Cerebellum (tissue), 4 donors: ENCODE measurements at places on chromosomes 1 and 21.

DNA sequence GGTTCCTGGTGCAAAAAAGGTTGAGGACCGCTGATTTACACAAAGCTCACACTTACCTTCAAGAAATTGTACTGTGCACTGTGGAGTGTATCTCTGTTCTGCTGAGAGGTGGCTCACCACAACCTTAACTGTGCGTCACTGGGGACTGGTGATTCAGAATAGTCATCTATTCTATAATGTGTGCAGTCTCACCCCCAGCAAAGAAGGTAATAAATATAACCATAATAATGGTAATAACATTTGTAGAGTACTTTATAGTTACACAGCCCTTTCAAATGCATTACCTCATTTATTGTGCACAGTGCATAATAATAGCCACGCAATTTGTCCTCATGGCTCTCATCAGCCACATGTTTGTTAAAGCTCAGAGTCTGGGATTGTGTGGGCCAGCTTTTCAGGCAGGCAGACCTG, 59.4 kb upstream of the DUSP10 start:
- DNase-seq: no peak

DNA sequence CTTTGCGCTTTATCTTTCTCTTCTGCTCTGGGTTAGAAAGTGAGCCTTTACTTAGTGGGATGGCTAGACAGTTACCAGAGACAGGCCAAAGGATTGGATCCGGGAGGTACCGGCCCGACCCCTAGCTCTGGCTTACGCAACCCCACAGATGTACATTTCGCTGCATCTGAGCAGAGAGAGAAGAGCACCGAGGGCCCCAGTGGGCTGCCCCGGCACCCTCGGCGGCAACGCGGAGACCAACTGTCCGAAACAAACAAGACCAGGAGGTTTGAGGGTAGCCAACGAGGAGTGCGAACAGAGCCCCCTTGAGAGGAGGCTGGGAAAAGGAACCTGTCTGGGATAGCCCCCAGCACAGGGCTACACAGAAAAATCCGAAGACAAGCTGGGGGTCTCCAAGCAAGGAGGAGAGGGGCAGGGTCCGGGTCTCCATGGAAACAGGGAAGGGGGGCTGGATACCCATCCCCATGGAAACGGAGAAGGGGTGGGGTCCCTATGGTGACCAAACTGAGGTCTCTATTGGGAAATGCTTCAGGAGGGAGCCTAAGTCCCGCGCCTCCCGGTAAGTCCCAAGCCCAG, 373 bp downstream of the MTF1 start:
- DNase-seq: no peak

GRCh38 chr1:169779150-169779549, 15.6 kb downstream of the METTL18 start:
- no peak for DNase-seq

- DNase-seq: peak; percentile 74
Observed at GRCh38 chr1:156122519-156123355, 8.2 kb downstream of the LMNA start.

GRCh38 chr1:25989440-25990234, 8.2 kb downstream of the PAFAH2 start:
- DNase-seq: no peak
